ENCODE measurements at places on chromosomes 16 and 17.

GRCh38 chr17:74954665-74955421, 17.7 kb downstream of the HID1 start:
- DNase-seq = no peak

GRCh38 chr17:42163113-42163512, 8.3 kb upstream of the RAB5C start:
- DNase-seq = no peak

DNA sequence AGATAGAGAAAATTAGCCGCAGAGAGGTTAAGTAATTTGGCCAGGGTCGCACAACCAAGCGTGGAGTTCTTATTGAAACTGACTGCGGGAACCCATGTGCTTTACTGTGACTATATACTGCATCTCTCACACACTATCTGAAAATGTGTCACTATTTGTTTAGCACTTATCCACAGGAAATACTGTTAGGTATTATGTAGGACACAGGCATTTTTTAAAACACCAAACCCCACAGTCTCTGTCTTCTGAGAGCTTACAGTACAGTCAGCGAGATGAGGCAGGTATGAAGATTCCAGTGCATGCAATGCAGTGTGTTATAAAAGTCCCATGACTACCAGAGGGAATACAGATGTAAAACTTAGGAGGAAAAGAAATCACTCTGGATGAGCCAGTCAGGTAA, 11.3 kb downstream of the RBL2 start:
- DNase-seq = no peak

DNA sequence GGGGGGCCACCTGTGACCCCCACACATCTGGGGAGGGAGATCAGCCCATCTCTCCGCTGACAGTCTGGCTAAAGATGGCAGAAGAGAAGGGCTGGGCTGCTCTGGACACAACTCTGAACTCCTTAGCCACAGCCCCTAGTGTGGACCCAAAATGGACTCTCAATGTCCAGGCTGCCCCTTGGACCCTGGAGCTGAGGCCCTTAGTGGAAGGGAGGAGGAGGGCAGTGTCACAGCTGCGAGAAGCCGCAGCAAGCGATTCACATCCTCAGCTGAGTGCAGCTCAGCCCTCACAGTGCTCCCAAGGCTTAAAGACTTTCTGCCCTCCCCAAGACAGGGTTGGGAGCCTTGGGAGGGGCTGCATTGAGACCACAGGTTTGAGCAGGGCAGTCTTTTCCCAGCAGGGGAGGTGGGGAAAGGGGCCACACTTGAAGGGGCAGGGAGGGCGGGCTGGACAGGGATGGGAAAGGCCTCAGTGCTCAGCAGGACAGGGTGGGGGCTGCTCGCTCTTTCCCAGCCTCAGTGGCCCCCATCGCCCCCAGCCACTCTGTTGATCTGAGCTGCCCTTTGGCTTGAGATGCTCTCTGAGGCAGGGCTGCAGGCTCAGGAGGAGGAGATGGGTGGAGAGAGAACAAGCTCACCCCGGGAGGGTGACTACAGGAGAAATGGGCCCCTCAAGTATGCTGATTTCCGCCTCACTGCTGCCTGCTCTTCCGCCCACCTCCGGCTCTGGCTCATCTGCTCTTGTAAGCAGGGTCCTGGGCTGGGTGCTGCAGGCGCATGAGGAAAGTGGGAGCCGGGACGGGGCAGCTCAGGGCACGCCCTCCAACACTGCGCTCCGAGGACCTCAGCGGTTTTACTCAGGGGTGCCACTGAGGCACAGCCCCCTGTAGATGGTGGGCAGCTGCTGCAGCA, 50.9 kb upstream of the MTSS2 start:
- DNase-seq = no peak

- DNase-seq = no peak
These were observed 5.6 kb downstream of the WSB1 start for GRCh38 chr17:27299384-27300049.

- DNase-seq = no peak
These were observed 4.0 kb downstream of the CBFA2T3 start for GRCh38 chr16:88973007-88973410.

DNA sequence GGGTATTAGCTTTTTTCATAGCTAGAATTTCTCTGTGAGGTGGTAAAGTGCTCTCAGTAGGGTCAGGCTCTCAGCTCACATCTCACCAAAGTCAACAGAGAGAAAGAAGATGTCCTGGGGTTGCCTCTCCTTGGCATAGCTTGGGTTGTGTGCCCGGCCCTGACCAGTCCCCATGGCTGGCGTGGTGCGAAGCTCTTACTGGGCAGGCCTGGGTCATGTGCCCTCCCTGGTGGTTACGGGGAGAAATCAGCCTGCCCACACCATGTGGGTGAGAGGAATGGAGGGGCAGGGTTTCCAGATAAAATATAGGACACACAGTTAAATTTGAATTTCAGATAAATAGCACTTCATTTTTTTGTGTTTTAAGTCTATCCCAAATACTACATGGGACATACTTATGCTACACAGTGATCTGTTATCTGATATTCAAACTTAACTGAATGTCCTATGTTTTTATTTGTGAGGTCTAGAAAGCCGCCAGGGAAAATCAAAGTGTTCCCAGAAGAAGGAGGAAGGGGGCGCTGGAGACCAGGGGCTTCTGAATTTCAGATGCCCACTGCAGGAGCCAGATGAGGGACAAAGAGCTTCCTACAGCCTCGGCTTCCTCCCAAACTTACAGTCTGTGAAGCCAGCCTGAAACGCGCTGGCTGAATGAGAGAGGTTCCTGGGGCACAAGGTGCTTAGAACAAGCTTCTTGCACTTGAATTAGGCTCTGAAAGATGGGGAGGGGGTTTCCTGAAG, 45.4 kb downstream of the NKD1 start:
- DNase-seq = no peak

DNA sequence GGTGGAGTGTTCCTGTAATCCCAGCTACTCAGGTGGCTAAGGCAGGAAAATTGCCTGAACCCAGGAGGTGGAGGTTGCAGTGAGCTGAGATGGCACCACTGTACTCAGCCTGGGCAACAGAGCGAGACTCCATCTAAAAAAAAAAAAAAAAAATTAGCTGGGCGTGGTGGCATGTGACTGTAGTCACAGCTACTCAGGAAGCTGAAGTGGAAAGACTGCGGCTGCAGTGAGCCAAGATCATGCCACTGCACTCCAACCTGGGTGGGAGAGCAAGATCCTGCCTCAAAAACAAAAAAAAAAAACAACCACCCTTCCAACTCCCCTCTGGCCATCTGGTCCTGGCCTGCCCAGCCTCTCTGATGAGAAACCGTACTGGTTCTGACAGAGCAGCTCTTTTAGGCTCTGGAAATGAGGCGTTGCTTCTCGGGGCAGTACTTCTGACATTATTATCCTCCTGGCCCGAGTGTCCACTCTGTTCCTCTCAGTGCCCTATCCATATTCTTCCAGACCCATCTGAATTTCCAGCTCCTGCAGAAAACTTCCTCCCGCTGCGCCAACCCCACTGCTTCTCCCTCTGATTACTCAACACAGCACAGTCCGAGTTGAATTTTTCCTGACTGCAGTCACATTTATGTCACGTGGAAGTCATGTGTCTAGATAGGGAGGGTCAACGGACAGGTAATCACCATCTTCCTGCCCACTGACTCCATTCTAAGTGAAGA, 13.3 kb downstream of the GGA2 start:
- no peak for DNase-seq

DNA sequence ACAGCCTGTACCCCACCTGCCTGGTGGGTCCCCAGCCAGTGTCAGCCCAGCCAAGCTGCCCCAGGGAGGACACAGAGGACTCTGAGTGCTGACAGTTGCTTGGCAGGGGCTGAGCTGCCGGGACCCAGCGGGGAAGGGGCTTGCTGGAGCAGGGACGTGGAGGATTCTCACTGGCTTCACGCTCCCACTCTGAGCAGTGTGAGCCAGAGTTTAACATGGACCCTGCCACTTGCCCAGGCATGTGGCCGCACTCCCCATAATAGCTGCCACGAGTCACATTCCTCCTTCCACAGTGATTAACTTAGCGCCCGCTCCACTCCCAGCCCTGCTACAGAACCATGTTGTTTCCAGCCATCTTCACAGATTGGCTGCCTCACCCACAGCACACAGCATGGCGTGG, 31.2 kb downstream of the SREBF1 start:
- DNase-seq = no peak

DNA sequence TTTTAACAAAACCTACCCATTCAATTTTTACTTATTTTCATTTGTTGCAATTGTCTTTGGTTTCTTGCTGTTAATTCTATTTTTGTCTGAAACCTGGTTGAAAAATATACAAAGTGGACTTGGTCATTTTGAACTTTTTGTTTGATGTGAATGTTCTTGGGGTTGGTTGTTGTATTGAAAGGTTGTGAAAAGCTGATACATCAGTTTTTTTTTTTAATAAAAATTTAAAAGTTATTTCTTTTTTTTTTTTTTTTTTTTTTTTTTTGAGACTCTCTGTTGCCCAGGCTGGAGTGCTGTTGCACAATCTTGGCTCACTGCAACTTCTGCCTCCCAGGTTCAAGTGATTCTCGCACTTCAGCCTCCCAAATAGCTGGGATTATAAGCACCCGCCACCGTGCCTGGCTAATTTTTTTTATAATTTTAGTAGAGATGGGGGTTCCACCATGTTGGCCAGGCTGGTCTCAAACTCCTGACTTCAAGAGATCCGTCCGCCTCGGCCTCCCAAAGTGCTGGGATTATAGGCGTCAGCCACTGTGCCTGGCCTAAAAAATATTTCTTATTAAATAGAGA, 28.9 kb downstream of the WIPF2 start:
- no peak for DNase-seq

DNA sequence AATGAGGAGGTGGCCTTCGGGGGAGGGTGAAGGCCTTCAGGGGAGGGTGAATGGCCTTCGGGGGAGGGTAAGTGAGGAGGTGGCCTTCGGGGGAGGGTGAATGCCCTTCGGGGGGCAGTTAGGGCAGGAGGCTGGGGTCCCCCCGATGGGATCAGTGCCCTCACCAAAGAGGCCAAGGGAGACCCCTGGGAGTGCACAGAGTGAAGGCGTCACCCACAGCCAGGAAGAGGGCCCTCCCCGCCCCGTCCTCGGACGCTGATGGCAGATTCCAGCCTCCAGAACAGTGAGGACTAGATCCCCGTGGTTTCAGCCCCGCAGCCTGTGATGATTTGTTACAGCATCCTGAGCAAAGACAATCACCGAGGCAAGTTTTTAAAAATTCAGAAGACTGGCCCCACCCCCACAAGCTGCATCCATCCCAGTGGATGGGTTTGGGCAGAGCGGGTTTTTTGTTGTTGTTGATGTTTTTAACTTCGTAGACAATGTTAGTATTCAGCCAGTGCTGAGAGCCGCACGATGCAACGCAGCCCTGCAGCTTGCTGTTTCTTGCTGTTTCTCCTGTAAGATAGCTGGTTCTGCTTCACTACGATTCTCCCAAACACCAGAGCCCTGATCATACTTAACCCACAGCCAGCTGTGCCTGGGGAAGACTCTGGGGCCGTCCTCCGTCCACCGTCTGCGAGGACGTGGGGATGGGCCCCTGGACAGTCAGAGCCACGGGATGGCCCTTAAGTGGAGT, 40.7 kb upstream of the CBFA2T3 start:
- DNase-seq = no peak

- DNase-seq = no peak
These were observed 34.7 kb upstream of the DNAJA2 start for GRCh38 chr16:47008174-47008573.

- DNase-seq = no peak
These were observed 106.7 kb downstream of the TTC19 start for GRCh38 chr17:16106161-16106891.

GRCh38 chr17:80424261-80424660, 9.3 kb downstream of the ENDOV start:
- DNase-seq = no peak

DNA sequence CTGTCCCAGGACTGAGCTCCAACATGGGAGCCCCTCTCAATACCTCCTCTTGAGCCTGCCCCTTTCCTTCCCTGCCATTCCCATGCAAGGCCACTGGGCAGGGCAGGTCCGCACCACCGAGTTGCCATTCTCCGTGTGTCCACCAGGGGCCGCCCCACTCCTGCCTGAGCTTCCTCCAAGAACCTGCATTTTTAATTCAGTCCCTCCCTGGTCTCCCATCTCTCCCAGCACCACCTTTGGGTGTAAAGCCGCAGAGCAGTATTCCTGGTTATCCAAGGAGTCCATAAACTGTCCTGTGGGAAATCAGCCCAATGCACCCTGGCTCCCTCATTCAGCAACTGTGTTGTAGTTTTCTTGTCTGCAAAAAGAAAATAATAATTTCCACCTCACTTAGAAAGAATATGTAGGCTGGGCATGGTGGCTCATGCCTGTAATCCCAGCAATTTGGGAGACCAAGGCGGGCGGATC, 15.9 kb upstream of the ANKRD40CL start:
- DNase-seq = peak; percentile 76

- peak; percentile 10 for DNase-seq
These were observed 83.7 kb downstream of the N4BP1 start for GRCh38 chr16:48526058-48526957.

DNA sequence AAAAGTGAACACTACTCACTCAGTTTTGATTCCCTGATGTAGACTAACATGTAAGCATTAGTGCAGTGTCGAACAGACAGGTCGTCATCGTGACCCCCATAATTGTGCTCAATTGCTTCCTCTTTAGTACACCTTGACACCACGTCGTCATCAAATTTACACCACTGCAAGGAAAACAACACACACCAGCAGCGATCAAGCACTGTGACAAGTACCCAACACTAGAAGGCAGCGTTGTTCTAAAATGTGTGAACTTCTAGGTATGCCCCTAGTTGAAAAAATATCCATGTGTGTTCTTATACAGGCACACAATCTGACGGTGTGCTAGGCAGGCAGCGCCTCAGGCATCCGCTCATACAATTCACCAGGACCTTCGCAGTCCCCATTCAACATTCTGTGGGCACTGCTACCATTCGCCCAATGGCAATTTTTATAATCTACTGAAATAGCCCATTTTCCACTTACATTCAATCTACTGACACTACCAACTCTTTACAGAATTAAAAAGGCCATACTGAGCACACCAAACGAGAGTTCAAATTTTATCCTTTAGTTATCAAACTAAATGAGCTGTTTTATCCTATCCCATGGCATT, 23.1 kb downstream of the LITAFD start:
- DNase-seq = peak; percentile 20

DNA sequence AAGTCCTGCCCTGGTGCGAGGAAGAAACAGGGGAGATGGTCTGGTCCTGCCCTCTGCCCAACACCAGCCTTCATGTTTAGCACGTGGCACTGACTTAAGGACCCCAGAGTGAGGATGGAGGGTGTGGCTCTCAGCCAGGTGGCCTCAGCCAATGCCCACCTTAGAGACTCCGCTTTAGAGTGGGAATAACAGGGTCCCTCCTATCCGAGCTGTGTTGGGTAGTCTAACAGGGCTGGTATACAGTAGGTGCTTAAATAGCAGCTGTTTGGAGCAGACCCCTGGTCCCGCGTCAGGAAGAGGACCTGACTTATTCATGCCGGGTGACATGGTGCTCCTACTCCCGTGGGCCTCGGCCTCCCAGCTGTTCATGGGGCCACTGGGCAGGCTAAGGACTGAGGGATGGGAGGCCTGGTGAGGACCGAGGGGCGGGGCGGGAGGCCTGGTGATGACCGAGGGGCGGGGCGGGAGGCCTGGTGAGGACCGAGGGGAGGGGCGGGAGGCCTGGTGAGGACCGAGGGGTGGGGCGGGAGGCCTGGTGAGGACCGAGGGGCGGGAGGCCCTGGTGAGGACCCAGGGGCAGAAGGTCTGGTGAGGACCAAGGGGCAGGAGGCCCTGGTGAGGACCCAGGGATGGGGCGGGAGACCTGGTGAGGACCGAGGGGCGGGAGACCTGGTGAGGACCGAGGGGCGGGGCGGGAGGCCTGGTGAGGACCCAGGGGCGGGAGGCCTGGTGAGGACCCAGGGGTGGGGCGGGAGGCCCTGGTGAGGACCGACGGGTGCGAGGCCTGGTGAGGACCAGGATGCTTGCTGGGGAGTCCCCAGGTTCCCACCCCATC, 7.6 kb downstream of the ZFPM1 start:
- no peak for DNase-seq

GRCh38 chr16:30470170-30470512, 2.4 kb upstream of the ITGAL start:
- DNase-seq = no peak
